Ascending aorta (tissue), 2 donors: ENCODE measurements at places on chromosomes 1 and 21.
A peak's percentile ranks its signal among the peaks of the same experiment; 100 is the strongest.

- no peak for DNase-seq
These were observed at the start of gene TTC39A for GRCh38 chr1:51330331-51331201. TTC39A (minus strand) TSS chr1:51330562; CDS start chr1:51330477, 85 bp downstream.

DNA sequence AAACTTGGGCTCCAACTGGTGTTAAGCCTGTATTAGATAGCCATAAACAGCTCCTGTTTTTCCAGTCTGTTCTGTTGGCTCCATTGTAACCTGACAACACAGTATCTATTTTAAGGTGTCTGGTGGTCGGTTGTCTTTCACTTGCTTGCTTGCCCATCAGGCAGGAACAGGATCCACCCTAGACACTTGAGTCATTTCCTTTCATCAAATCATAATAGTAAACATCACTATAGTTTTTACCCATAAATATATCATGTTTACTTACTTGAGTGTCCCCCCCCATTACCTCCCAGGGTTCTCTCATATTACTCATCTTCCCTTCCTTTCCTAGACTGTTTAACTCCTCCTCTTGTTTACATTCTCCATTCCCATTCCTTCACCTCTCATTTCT lies 2.9 kb downstream of the DDI2 start:
- no peak for DNase-seq

- DNase-seq, result no peak
These were observed 76.5 kb downstream of the RHOU start for GRCh38 chr1:228811712-228812305.

DNA sequence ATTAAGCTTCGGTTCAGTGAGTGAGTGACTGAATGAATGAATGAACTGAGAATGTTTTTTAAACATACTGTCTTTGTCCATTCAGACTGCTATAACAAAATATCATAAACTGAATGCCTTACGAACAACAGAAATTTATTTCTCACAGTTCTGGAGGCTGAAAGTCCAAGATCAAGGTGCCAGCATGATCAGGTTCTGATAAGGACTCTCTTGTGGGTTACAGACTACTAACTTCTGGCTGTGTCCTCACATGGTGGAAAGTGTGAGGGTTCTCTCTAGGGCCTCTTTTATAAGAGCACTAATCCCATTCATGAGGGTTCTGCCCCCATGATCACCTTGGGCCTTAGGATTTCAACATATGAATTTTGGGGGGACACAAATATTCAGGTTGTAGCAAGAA lies 7.1 kb upstream of the DUSP10 start:
- DNase-seq, result no peak

GRCh38 chr1:164841702-164842465 lies 282.9 kb downstream of the PBX1 start:
- no peak for DNase-seq

- no peak for DNase-seq
These were observed 39.5 kb upstream of the TMPRSS15 start for GRCh38 chr21:18443085-18443484.

DNA sequence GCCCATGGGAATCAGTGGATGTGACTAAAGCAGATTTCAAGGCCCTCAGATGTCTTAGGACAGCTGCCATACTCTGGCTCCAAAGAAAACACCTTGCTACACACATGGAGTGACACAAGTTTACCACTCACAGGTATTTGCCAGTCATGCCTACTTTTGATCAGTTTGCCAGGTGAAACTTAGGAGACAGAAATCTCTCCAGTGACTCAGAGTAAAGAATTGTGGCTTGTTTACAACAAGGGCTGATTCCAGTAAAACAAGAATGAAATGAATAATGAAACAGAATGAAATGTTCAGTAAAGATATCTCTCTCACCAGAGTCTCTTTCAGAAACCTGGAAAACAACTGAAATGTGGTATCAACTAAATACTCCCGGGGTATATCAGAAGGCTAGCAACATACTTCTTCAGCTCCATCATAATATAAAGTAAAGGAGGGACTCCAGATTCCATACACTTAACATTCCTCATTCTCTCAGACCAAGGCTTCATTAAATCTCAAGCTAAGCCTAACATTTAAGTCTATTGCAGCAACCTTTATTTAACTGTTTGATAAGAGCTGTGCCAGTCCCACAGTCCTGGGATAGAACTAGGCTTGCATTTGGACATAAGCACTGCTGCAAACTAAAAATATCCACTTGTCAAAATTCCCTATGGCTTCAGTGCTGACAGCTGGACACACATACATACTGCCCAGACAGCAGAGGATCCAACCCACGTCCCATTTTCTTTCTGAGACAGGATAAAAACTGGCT lies 143.3 kb downstream of the SIPA1L2 start:
- DNase-seq, result no peak

DNA sequence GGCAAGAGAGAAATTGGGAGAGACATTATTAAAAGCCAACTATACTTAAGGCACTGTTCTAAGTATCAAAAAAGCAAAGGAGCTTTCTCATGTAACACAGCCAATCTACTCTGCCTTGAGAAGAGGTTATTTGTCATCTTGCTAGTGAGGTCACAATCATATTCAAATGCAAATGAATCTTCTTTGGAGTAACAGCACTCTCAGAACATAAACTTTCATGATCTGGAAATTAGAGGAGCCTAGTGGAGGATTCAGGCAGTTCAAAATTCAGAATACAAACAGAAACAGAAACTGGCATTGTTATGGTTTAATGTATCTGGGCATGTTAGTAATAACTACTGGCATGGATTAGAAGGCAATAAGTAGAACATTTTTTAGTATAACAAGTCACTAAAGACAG lies 57.4 kb downstream of the ARID4B start:
- no peak for DNase-seq

DNA sequence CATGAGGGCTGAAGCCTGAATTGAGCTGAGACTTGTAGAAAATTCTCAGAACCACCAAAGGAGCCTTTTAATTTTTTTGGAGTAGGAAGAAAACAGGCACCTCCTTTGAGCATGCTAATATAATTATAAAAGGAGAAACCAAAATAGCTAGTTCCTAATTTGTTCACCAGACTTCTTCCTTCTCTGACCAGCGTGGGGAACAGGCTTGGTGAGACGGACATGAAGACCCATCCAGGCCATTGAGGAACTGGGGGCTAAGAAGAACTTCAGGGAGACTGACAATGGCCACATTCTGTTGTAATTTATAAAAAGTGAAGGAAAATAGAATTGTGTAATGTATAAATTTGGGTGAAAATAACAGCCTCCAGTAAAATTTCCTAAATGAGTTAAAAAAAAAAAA lies 62.6 kb downstream of the MAN1C1 start:
- DNase-seq, result no peak

DNA sequence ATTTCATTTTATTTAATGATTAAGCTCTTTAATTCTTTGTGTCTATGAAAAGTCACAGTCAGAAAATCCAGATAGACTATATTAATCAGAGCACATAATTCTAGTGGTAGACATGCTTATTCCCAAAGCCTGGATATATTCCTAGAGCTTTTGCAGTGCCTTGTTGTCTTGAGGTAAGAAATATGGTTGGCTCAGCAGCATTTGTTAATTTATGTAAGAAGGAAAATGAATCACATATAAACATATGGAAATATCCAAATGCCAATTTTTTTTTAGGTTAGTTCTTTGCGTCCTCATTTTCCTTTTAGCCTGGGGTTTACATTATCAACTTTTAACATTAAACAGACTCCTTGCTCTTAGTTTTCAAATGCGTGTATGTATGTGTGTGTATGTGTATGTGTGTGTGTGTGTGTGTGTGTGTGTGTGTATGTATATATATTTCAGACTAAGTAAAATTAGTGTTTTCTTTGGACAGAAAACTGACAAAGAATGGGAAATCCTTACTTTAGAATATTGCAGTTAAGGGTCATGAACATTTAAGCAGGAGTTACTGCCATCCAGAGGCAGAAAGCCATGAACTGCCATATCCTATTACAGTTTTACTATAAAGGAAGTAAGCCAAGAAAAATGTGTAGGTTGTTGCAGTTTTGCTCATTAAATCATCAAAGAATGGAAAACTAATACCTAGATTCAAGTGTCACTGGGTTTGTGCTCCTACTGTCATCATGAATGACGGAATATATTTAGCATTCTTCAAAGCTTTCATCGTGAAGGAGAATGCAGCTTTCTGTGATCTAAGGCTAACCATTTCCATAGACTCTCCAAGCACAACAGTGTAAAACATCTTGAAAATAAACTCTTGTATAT lies 477.1 kb upstream of the NR5A2 start:
- no peak for DNase-seq

DNA sequence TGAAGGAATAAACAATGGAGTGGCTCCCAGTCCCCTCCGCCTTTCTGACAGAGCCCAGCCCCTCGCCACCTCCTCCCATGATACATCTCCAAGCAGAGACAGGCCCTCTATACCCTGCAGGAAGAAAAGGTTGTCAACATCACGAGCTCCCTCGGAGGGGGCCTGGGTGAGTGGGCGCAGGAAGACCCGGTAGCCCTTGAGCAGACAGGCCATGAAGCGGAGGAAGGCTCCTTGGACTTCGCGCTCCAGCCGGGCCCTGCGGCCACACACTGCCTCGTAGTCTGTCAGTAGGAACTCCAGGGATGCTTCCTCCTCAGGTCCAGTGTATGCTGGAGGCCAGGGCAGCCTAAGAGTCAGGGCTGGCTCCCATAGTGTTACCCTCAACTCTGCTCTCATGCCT lies 7.0 kb downstream of the DENND4B start:
- DNase-seq, result no peak

DNA sequence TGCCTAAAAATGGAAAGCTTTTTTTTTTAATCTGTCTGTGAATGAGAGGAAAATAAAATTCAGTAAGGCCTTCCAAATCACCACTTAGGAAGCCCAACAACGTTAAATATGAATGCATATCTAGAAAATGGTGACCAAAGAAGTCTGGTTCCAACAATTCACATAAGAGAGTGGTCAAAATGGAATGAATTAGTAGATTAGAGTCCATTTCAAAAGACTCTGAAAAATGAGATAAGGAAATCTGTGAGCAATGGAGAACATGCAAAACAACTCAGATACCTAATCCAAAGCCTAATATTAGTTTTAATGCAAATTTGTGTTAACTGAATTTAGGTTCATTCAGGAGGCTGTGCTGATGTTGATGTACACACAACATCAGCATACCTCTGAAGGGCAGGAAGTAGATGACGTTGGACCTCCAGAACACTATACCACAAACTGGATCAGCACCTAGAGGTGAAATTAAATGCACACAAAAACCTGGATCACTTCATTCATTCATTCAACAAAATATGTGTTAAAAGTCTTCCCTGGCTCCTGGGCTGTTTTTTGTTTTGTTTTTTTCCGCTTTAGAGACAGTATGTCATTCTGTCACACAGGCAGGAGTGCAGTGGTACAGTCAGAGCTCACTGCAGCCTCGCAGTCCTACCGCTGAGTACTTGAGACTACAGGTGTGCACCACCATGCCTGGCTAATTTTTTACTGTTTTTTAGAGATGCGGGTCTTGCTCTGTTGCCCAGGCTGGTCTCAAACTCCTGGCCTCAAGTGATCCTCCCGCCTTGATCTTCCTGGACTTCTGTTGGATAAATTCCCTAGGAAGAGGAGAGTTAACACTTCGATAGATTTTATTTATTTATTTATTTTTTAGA lies 4.9 kb upstream of the BRWD1 start:
- no peak for DNase-seq

DNA sequence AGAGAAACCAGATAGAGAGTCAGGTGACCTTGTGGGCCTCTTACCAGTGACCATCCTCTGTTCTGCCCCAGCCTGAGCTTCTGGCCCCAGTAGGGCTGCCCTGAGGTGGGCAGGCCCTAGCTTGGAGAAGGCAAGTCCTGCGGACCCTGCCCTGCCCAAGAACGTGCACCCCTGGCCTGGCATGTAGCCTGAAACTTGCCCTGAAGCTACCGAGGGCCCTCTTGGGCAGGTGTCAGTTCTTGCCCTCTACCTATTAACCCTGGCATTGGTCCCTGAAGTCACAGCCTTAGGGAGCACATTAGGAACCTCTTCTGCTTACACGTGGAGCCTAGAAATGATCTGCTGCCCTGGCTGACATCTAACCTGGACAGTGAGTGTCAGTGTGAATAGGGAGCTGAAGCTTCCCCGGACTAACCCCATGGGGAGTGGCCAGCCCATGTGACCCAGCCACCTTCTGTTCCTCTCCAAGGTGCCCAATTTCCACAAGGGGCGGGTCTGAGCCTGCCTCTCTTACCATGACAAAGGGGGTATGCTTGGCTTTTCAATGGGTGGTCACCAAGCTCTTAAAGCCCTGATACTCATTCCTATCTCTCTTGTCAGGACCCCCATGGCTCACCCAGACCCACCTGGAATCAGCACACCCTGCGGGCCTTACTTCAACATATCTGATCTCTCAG lies 163.0 kb downstream of the ZSCAN20 start:
- DNase-seq, result peak; percentile 55

DNA sequence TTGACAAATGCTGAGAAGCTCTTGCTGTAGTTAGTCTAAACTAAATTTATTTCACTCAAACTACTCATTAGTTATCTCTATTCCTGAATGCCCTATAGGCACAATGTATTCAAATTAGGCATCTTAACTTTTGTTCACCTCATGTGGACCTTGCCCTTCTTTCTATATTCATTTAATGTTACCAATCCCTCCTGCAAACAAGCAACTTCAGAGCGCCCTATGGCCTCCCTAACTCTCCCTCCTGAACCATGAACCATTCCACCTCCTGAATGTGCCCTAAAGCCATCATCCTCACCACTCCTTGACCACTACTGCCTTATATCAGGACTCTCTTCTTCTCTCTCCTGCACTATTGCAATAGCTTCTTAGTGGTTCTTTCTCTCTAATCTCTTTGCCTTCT lies 34.8 kb upstream of the SAMD13 start:
- no peak for DNase-seq

GRCh38 chr1:176033881-176034280 lies 173.2 kb downstream of the COP1 start:
- no peak for DNase-seq

DNA sequence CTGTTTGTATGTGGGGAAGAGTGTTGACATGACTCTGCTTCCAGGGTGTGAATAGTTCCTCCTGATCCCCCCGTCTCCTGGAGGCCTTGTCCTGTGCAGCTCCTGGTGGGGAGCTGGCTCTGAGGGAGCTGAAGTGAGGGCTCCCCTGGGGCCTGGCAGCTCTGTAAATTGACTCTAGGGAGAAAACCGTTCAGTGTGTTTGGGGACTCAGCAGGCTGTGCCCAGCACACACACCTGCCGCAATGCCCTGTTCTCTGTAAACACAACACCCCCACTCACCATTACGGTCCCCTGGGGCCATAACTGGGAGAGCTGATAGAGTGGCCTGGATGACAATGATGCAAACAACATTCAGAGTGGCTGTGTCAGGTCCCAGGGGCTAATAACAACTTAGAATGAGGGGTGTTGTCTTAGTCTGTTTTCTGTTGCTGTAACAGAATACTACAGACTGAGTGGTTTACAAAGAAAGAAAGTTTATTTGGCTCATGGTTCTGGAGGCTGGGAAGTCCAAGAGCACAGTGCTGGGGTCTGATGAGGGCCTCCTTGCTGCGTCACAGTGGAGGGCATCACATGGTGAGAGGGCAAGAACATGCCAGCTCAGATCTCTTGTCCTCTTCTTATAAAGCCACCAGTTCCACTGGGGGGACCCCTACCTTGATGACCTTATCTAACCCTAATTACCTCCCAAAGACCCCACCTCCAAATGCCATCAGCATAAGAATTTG lies 15.3 kb downstream of the ADORA1 start:
- DNase-seq, result no peak
